Activated CD8-positive, alpha-beta memory T cell treated with anti-CD3 and anti-CD28 coated beads, Interleukin-2, amount 50 U/mL, for 4 hours (primary cell): ENCODE measurements at places on chromosomes 16 and 17.

DNA sequence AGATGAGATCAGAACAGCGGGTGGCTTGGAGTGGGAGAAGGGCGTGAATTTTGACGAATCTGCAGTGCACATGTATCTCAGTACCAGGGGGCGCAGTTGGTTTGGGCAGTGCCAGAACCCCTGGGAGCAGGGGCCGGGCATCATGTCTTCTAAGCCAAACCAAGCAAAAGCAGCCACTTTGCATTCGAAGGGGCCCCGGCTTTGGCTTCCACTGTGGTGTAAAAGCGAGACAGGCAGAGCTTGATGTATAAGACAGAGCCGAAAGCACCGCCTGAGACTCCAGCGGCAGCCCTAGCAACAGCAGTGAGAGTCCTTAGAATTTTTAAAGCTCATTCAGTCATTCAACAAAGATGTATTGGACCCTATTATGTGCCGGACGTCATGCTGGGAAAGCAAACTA is 3.8 kb upstream of the XYLT1 start:
- DNase-seq, result no peak

DNA sequence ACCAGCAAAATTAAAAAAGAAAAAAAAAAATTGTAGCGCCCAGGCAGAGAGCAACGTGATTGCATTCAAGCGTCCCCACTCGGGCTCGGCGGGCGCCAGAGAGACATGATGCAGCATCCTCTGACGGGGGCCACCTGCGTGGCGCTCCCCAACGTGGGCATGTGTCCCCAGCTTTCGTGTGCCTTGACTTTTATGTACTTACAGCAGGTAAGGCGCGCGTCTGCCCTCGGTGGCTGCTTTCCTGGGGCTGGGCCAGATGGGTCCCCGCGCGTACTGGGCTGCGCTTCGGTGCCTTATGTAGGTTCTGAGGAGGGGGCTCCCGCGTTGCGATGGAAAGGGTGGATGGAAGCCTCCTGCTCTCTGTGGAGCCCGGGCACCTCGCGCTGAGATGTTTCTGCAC is 28.4 kb upstream of the RBFOX1 start:
- no peak for DNase-seq

DNA sequence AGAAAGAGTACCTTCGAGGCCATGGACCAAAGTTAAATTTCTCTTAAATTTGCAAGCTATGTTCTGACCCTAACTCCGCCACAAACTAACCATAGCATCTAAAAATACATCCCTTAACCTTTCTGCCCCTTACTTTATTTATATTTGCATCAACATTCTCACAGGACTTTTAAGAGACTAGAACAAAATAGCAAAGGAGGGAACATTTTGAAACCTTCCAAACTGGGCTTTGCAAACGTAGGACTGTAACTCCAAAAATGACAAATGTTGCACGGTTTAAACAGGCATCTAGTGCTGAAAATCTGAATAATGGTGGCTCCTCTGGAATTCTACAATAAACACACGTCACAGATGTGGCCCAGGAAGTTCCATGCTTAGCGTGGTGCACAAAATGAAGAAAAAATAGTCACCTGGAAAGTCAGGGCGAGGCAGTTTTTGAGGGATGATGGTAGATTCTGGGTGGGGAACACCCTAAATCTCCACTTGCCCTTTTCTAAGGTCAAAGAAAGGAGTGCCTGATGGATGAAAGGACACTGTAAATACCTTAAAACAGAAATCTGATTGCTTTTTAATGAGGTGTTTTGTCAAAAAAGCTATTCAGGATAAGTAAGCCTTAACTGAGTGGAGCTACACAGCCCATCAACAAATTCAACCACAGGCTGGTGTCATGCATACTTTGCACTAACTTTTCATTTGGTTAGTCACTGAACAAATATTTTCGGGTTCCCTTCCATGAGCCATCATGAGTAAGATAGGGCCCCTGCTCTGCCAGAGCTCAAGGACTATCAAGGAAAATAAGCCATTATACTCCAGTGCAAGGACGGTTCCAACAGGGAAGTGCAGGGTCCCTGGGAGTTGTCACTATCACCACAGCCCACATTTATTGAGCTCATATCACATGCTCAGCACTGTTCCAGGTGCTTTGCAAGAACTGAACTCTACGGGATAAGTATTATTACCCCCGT is 21.2 kb downstream of the ARHGAP17 start:
- DNase-seq, result no peak

DNA sequence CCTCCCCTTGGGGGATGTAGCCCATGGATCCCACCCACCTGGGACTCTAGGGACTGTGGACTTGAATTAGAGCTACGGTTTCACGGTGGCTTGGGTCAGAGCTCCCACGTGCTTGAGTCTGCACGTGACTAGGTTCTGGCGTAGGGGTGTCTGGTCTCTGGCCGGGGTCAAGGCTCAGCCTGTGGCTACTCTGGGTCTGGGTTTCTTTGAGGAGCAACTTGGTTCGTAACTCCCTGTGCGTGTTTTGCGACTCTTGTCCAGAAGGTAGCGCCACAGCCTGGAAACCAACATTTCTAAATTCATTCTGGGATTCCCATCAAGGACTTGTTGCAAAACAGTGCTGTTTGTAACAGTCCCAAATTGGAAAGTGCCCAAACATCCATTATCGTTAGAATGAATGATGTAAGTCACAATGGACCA is 470 bp upstream of the GGT6 start:
- no peak for DNase-seq

GRCh38 chr17:34303606-34304005 is 15.6 kb upstream of the CCL8 start:
- DNase-seq, result no peak

DNA sequence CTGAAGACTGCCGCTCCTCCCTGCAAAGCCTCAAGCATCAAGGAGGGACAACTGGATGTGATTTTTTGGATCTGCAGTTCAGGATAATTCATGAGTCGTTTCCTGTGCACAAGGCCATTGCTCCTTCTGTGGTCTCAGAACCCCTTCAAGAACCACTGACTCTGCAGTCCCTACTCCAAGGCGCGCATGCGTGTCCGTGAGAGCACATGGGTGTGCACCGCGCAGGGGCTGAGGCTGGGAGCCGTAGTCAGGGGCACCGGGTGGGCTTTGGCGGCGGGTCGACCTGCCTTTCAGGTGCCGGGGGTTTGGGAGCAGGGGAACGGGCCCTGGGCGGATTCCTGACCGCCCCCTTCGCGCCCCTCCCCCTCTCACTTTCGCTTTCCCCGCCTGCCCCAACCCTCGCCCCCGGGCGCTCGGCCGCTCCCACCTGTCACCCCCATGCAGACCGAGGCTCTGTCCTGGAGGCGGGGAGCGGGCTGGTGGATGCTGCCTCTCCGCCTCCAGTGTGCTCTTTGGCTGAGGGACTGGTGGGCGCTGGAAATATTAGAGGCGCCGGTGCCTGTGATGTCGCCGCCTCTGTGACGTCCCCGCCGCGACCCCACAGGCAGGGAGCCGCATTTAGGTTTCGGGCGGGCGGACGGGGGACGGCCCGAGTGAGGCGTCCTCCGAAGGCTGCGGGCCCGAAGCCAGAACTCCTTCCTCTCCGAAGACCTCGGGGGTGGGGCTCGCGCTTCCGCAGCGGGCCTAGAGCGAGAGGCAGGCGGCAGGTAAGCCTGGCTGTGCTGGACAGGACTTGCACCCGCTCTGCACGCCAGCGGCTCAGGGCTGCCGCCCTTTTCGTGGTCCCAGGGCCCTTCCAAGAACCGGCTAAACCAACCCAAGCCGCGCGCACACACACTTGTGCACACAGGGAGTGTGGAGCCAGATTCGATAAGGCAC is at the start of gene SPATA32:
Gene SPATA32 (minus strand): TSS at position 518 of the 939 bp plus-strand sequence. CDS start 78 bp downstream, at position 440.
- DNase-seq, result peak; percentile 73

DNA sequence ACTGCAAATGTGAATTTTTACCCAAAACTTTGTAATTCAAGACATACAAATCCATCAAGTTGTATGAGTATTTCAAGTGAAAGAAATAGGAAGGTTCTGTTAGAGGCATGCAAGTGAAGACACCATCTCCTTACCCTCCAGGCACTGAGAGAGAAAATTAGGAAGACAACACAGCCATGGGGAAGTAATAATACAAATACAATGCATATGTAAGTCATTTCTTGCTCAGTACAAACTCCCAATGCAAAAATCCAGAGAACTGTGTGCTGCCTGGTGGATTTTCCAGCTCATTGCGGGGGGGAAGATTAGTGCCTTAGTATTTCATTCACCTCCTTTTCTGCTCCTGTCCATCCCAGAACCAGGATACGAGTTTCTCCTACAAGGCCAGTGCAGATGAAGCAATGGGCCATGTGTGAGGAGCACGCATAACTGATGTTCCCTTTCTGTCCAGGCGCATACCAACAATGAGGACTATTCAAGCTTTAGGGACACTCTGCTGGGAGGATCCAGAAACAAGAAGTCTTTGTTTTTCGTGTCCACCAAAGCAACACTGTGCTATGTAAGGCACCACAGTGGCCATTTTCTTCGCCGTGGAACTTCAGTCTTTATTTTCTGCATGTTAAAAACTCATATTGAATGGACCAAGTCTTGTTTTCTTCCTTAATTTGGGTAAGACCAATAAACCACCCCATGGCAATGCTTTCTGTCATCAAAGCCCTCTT is 143.7 kb upstream of the RCVRN start:
- no peak for DNase-seq

- no peak for DNase-seq
Measured at GRCh38 chr16:561957-562938, 2.1 kb downstream of the PRR35 start.

- no peak for DNase-seq
Measured at GRCh38 chr17:74682471-74683190, 30.1 kb downstream of the CD300LF start.

DNA sequence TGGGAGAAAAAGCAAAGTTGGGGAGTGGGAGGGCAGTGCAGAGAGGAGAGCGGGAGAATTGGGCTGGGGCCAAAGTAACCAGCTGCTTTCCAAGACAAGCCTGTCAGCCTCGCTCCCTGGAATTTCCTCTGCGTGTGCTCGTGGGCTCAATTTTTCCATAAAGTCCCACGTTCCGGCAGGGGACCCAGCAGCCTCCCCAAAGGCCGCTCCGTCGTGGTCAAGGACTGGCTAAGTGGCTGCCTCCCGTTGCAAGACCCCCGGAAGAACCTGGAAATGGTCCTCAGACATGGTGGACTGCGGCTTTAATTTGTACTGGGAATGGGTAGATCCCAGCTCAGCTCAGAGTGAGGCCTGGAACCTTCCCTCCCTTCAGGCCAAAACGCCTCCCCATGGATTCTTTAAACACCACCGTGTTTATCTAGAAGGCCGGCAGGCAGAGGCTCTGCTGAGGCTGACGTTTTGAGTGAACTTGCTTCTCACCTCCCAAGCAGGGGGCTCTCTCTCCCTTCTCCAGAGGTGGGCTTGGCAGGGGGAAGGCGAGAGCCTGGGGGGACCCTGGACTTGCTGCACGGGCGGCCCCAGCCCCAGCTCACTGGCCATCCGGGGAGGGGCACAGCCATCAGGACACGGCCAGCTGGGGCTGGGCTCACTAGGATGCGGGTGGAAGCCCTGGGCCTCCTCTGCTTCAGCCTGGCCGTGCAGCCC is 190.0 kb downstream of the C16orf95 start:
- no peak for DNase-seq

DNA sequence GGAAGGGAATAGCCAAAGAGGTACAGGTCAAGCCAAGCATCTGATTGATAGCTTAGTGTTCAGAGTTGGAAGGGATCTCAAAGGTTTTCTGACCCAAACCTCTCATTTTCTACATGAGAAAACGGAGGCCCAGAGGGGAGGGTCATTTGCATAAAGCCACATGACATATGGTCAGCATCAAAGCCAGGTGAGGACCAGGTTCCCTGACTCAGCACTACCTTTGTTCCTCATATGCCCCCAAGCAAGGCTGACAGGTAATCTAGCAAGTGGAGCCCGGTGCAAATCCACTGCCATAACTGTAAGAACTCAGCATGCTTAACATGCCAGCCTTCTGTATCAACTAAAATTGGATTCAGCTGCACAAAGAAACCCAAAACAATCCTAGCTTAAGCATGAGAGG is 28.2 kb upstream of the CCL1 start:
- DNase-seq, result no peak

- DNase-seq, result no peak
Measured at GRCh38 chr17:64503341-64503740, 2.7 kb downstream of the DDX5 start.

- no peak for DNase-seq
Measured at GRCh38 chr17:19415311-19415710, 4.3 kb downstream of the RNF112 start.

- DNase-seq, result no peak
Measured at GRCh38 chr16:68596266-68596665, 48.8 kb upstream of the CDH3 start.

- DNase-seq, result no peak
Measured at GRCh38 chr17:35780950-35781349, 14.5 kb downstream of the MMP28 start.

DNA sequence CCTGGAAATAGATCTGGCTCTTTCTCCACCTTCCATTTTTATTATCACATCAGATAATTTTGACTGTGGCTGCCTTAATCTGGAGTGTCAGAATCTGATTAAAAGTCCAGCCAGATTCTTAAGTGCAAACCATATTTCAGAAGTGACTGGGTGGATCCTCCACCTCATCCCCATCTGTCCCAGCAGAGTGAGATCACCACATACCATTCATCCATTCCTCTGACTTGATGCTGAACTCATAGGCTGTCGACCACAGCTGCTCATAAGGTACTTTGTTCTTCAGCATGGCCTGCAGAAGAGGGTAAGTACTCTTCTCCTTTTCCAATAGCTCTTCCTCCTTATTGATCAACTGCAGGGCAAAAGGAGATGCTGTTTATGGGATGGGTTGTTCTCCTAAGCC is 53.5 kb downstream of the DNAH3 start:
- no peak for DNase-seq

- DNase-seq, result peak; percentile 64
Measured at GRCh38 chr17:18258356-18259038, at the start of gene FLII. TSS of gene FLII (minus strand) at chr17:18258738. CDS start at chr17:18258690, 48 bp downstream.

DNA sequence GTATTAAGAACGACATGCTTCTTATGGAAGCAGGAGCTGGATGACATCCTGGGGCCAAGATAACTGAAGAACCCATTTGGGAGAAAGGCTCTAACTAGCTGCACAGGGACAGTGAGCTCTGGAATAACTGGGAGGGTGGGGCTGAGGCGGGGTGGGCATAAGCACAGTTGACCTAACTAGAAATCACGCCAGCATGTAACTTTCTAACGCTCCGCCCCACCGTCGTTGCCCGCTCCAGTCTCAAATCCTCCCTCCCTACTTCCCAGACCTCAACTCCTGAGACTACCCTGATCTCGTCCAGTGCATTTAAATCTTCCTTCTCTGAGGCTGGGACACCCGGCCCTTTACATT is 436 bp downstream of the PHB1 start:
- DNase-seq, result no peak

DNA sequence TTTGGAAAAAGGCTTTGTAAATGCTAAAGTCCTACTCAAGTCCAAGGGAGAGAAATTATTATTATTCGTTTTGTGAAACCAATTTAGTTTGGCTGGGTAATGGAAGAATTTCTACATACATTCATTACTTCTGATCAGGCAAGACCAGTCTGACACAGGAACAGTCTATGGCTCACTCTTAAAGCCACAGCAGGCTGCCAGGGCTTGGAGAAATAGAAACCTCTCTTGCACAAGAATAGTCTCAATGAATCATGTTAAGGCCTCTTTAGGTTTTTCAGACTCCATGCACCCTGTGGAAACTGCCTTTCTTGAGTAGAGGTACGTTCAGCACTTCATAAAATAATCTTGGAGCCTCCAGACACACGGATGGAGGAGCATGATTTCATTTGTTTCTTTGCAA is 167.7 kb downstream of the IRX3 start:
- no peak for DNase-seq

GRCh38 chr17:7437950-7438614 is 1.2 kb upstream of the FGF11 start:
- peak; percentile 70 for DNase-seq

GRCh38 chr17:33261820-33262219 is 31.3 kb downstream of the ASIC2 start:
- DNase-seq, result no peak

- peak; percentile 94 for DNase-seq
Measured at GRCh38 chr17:75046407-75047289, at the start of the genes ATP5PD and KCTD2. TSS of gene ATP5PD (minus strand) at chr17:75046969. CDS start at chr17:75042650, 4,319 bp downstream. TSS of gene KCTD2 (plus strand) at chr17:75047225. CDS start at chr17:75047251, 26 bp downstream.

GRCh38 chr16:81138831-81139557 is 42.8 kb upstream of the GCSH start:
- no peak for DNase-seq
